Stimulated activated CD4-positive, alpha-beta T cell treated with anti-CD3 and anti-CD28 coated beads, TNF-alpha, amount 100 ng/mL, for 4 hours (primary cell): ENCODE measurements at places on chromosomes 2 and 18.

- no peak for DNase-seq
Observed at GRCh38 chr2:178913049-178913441, 105.8 kb upstream of the TTN start.

GRCh38 chr2:120759543-120760331, 24.1 kb downstream of the GLI2 start:
- no peak for DNase-seq

GRCh38 chr2:216279459-216279858, 92.8 kb downstream of the MARCHF4 start:
- no peak for DNase-seq

- DNase-seq, result no peak
Observed at GRCh38 chr2:195902857-195903256, 165.8 kb downstream of the DNAH7 start.

- DNase-seq, result no peak
Observed at GRCh38 chr2:3277050-3277747, 100.4 kb downstream of the EIPR1 start.
